Activated CD4-positive, alpha-beta T cell treated with anti-CD3 and anti-CD28 coated beads, Interleukin-2, amount 10 ng/mL, durations not matched to agents 7 days and 5 days (primary cell): ENCODE measurements at places on chromosomes 2 and 18. TPM values are rescaled to one million over a fixed set of nuclear protein-coding genes. Genes with fewer than 3 reads are reported as not detected.

- H3K4me3 ChIP-seq, result peak overlapping the region; percentile 60
- DNase-seq, result no peak
- H3K27me3 ChIP-seq, result no peaks in the 10 kb centered on the region
- peaks cover 25% of the 10 kb centered on the region for H3K4me1 ChIP-seq
- peak overlapping the region; percentile 92 for H3K27ac ChIP-seq
These were observed 80.5 kb upstream of the CPO start for GRCh38 chr2:206858687-206859329.

GRCh38 chr2:20023688-20024087 is 11.2 kb upstream of the MATN3 start:
- peaks cover 16% of the 10 kb centered on the region for H3K36me3 ChIP-seq
- H3K4me3 ChIP-seq, result no peak overlapping the region
- no peak for DNase-seq
- no peaks in the 10 kb centered on the region for H3K4me1 ChIP-seq

TDRD15 gene
- not detected for total RNA-seq

DNA sequence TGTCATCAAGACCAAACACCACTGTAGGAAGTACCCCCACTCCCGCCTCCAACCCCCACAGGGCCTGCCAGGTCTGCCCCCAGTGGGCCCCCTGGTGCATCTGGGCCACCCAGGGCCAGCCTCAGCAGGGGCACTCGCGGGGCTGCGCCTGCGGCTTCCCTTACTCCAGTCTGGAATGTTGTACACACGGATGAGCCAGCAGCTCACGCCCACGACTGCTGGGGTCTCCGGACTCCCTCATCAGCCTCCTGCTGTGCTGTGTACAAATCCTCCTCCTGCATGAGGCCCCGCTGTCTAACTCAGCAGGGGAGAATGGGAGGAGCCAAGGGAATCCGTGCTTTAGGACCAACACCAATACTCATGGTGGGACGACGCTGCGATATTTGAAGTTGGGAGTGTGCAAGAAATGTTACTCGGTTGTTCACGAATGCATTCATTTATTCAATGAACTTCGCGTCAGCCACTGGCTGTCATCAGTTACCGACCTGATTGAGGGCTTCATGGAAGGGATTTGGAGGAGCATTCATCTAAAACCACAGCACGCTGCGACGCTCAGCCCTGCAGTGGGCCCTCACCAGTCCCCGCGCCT is 654 bp upstream of the ASB1 start:
- H3K36me3 ChIP-seq, result peaks cover 18% of the 10 kb centered on the region
- H3K27ac ChIP-seq, result peak overlapping the region; percentile 93
- peaks cover 39% of the 10 kb centered on the region for H3K4me1 ChIP-seq
- H3K27me3 ChIP-seq, result no peaks in the 10 kb centered on the region

DNA sequence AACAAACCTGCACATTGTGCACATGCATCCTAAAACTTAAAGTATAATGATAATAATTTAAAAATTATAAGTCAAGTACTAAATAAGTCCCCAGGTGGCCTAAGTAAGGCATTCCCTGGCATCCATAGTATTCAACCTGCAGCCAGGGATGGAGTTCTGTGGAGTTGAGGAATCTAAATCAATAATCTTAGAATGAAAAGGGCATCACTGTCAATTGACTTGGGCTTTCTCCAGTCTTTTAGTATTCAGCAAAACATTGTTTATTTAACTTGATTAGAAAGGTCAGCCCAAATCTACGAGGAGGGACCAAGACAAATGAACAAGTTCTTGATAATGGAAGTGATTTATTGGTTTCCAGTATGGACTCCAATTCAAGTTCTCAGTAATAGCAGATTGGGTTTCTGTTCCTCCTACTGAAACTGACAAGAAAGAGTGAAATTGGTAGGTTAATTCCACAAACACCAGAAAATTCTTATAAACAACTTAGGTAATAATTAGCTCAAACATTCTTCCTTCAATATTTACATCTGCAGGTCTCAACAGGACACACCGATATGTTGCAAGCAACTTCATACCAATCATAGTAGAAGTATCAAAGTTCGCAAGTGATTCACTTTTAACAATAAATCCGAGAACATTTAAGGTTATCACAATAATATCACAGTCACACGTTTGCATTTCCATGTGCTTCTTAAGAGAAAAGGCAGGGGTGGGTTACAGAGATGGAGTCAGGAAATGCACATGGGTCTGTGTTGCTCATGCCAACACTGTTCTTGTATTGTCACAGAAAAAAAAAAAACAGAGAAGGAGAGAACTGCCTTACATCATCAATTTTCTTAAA is 51.7 kb upstream of the EHBP1 start:
- H3K4me1 ChIP-seq, result no peaks in the 10 kb centered on the region
- DNase-seq, result no peak
- H3K4me3 ChIP-seq, result no peak overlapping the region
- H3K27ac ChIP-seq, result no peak overlapping the region

GRCh38 chr2:12685145-12685544 is 31.6 kb upstream of the TRIB2 start:
- no peak overlapping the region for H3K4me3 ChIP-seq
- no peak overlapping the region for H3K27ac ChIP-seq
- peaks cover 19% of the 10 kb centered on the region for H3K27me3 ChIP-seq
- H3K36me3 ChIP-seq, result no peaks in the 10 kb centered on the region
- peaks cover 2% of the 10 kb centered on the region for H3K4me1 ChIP-seq
